Osteocyte (in vitro differentiated cells): ENCODE measurements at places on chromosomes 1 and 21. TPM values are rescaled to one million over a fixed set of nuclear protein-coding genes. Genes with fewer than 3 reads are reported as not detected.

DNA sequence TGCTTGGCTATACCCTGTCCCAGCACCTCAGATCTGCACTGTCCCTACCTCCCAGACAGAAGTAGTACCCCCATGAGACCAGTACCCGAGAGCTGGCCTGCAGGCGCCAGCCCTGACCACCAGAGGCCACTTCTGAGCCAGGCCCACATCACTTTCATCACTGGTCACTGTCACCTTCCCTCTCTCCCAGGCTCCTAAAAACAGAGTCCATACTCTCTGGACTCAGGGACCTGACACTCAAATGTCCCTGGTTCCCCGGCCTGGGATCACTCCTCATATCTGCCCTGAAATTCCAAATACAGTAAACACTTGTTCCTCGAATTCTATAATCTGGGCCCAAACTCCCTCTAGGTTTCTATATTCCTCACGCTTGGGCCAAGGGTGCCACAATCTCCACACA lies 18.7 kb downstream of the TMEM53 start:
- DNase-seq = no peak

DNA sequence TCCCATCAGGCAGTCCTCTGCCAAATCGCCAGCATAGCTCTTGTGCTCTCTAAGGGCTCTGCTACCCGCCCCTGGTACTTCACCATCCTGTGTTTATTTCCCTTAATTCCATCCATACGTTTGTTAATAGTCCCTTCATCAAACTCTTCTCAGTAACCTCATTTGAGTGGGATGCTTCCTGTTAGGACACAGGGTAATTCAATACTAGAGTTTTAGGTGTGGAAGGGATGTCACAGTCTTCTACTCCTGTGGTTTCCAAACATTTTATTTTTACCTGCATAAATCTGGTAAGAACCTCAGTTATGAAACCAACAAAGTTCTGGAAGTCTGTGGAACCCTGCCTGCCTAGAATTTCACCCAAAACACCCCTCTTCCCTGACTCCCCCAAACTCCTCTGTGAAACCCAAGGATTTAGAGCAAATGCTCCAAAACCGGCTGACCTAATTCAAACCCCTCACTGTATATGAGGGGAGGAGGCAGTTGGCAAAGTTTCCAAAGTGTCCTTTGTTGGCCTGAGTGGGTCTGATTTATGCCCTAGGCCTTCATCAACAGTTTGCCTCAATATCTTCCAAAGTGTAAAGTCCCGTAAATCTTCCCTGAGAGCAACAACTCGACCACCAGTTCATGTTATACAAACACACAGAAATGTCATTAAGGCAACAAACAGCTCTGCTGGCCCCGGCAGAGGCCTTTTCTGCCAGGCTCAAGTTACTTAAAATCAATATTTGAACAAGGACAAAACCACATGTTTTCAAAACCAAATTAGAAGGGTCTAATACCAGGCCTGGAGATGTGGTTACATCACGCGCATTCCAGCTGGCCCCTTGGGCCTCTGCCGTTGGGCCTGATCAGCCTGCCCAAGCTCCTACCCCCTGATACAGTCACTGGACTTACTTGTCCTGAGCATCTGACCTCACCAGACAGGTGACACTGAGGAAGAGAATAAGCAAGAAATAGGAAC lies 82.4 kb upstream of the FGGY start:
- DNase-seq = peak; percentile 84

DNA sequence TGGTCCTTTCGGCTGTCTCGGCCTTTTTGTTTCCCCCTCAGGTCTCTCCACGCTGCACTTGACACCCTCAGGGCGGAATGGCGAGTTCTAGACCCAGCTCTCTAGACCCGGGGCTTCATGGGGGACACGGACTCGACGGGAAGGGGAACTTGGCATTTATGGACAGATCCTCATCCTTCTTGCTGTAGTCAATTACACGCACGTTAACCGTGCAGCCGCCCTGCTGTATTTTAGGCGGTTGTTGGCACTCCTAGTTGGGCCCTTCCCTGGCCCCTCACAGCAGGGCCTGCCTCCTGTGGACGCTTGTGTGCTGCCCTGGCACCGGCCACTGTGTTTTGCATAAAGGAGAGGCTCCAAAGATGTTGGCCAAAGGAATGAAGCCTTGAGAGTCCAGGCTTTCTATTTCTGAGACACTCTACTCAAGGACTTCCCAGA lies 558 bp upstream of the BTG3 start:
- DNase-seq = no peak

DNA sequence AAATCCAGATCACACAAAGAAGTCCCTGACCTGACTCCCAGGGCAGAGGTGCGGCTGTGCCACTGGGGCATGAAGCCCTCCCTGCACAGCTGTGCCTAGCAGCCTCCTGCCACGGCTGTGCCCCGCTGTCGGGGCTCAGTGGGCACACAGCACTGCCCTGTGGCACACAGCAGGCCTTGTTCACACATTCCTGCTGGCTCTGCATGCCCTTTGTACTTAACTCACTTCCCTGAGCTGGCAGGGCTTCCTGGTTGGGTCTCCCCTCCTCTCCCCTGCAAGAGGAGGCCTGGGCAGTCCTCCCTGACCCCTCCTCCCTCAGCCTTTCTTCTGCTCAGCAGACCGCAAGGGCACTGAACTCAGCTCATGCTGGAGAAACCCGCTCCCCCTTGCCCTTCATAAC lies 14.8 kb downstream of the LHX4 start:
- no peak for DNase-seq

ADAMTS5 gene
- 62.8 and 65.0 TPM in 2 replicates for total RNA-seq

DNA sequence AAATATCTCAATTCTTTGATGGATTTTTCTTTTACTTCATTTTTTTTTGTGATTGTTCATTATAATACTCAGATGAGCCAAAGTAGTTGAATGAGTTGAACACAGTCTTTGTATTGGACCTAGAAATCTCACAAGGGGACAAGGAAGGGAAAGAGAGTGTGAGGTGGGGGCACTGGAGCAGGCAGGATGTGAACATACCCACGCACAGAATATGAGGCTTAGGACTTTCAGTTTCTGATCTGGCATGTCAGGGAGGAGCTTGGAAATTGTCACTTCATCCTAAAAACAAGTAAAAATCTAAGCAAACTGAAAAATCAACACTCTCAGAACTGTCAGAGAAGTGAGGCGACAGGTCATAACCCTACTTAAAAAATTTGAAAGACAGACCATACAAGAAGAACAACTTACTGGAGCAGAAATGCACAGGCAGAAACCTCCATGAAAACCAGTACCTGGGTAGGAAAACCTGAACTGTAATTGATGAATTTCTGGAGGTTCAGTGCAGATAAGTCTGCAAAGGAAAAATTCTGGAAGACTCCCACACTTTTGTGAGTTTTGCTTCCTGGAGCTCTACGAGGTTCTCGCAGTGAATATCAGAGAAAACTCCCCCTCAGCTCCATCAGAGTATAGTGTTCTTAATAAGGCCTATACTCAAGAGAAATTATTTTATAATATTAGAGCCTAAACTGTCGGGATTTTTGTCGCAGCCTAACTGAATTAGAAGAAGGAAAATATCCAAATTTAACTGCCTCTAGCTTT lies 3.6 kb upstream of the PTGS2 start:
- DNase-seq = no peak

- no peak for DNase-seq
Observed at GRCh38 chr1:201245082-201245481, 38.2 kb upstream of the PKP1 start.

- DNase-seq = no peak
Observed at GRCh38 chr1:21552715-21553114, 43.5 kb downstream of the ALPL start.

DNA sequence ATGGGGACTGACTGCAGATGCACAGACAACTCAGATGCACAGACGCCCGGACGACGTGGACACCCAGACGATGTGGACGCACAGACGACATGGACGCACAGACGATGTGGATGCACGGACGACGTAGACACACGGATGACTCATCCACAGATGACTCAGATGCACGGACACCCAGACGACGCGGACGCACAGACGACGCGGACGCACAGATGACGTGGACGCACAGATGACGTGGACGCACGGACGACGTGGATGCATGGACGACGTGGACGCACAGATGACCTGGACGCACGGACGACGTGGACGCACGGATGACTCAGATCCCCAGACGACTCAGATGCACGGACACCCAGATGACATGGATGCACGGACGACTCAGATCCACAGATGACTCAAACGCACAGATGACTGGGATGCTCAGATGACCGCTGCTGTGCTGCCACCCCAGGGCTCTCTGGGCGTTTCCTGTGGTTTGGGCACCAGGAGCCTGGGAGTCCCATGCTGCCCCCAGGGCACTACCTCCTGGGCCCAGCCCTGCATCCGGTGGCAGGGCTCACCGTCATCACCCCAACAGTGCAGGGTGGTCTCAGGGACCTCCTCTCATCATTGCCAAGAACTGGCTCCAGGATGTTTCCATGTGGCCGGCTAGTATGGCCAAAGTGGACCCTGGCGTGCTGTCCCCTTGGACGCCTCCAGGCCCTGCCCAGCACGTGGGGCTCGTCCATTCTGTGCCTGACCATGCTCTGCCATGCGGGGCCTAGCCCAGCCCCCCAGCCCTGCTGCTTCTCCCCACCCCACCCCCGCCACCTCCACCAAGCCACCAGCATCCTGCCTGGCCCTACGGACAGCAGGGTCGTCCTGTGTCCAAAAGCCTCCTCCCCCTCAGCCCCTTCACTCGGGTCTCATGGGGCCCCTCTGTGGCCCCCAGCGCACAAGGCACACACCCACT lies 14.0 kb downstream of the FAAP20 start:
- DNase-seq = no peak

HRNR gene
- not detected in 2 replicates for total RNA-seq

DNA sequence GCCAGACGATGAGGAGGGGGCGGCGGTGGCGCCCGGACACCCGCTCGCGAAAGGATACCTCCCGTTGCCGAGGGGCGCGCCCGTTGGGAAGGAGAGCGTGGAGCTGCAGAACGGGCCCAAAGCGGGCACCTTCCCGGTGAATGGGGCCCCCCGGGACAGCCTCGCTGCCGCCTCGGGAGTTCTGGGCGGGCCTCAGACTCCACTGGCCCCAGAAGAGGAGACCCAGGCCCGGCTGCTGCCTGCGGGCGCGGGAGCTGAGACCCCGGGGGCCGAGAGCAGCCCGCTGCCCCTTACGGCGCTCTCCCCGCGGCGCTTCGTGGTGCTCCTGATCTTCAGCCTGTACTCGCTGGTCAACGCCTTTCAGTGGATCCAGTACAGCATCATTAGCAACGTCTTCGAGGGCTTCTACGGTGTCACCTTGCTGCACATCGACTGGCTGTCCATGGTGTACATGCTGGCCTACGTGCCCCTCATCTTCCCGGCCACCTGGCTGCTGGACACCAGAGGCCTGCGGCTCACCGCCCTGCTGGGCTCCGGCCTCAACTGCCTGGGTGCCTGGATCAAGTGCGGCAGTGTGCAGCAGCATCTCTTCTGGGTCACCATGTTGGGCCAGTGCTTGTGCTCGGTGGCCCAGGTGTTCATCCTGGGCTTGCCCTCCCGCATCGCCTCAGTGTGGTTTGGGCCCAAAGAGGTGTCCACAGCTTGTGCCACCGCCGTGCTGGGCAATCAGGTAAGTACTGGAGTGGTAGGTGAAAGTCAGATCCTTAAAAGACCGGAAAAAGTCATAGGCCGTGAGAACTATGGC lies 588 bp downstream of the FLVCR1 start:
- DNase-seq = no peak

- DNase-seq = no peak
Observed at GRCh38 chr1:100036718-100037655, 67.2 kb downstream of the SLC35A3 start.

- DNase-seq = no peak
Observed at GRCh38 chr21:43376478-43376882, 50.5 kb downstream of the SIK1 start.

GRCh38 chr1:240352769-240353168 lies 259.2 kb downstream of the GREM2 start:
- no peak for DNase-seq

GRCh38 chr1:91161749-91162148 lies 139.9 kb upstream of the ZNF644 start:
- DNase-seq = no peak

GRCh38 chr1:244989813-244990212 lies 125.5 kb upstream of the HNRNPU start:
- DNase-seq = no peak

- no peak for DNase-seq
Observed at GRCh38 chr1:208551633-208552320, 307.6 kb upstream of the PLXNA2 start.

PTAFR gene
- 0.08 TPM in 1 of 2 replicates, not detected in the other for total RNA-seq

DNA sequence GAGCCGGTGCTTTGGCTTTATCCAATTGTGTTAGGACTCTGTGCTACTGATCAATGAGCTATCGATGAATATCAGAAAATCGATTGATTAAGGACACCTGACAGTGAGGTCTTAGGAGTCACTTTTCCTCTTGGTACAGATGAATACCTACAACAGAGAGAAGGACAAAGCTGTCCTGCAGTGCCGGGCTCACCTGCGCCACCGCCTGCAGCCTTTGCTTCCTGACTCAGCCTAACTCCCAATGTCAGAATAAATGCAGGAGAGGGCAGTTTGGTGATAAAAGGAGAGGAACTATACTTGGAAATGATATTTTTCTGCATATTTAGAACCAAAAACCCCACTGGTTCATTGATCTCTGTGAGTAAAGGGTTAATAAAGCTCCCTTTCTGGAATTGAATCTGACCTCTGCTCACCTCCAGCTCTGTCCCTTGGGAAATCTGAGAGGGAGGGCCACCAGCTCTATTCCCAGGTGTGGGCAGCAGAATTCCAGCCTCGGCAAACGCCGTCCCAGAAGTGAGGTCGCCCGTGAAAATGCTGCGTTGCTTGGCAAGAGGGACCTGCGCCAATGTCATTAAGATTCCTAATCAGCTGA lies 39.3 kb downstream of the POFUT2 start:
- DNase-seq = no peak

UBE2U gene
- not detected in 2 replicates for total RNA-seq

CADM3 gene
- total RNA-seq = 0.13 TPM in 1 of 2 replicates, not detected in the other

- DNase-seq = no peak
Observed at GRCh38 chr1:65832296-65832695, 39.6 kb downstream of the PDE4B start.

UBL4B gene
- not detected in 2 replicates for total RNA-seq

- no peak for DNase-seq
Observed at GRCh38 chr1:211135342-211135950, 1.5 kb upstream of the KCNH1 start.

DNA sequence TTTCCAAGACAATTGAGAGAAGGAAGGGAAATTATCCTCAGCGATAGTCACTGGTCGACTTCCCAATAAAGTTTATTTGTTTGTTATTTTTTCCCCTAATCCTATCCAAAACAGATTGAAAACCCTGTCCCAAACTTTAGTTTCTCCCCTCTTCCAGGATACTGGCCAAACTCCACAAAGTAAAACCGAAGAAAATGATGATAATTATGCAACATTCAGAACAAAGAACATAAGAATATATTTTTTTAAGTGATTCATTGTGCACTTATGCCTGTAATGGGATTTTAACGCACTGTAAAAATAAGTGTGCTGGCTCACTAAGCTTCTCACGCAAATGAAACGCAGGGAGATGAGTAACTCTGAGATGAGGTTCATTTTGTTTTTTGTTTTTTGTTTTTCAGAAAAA lies 6.0 kb downstream of the GLIS1 start:
- no peak for DNase-seq
